Activated T-cell treated with anti-CD3 and anti-CD28 coated beads, Interleukin-2, amount 50 U/mL, for 72 hours (primary cell): ENCODE measurements at places on chromosomes 12 and 14. TPM values are rescaled to one million over a fixed set of nuclear protein-coding genes. Genes with fewer than 3 reads are reported as not detected.

- no peak overlapping the region for H3K27ac ChIP-seq
- H3K4me3 ChIP-seq, result no peak overlapping the region
- DNase-seq, result no peak
- H3K27me3 ChIP-seq, result no peaks in the 10 kb centered on the region
- H3K4me1 ChIP-seq, result no peaks in the 10 kb centered on the region
These were observed 492.9 kb upstream of the NOVA1 start for GRCh38 chr14:27090716-27091115.

DNA sequence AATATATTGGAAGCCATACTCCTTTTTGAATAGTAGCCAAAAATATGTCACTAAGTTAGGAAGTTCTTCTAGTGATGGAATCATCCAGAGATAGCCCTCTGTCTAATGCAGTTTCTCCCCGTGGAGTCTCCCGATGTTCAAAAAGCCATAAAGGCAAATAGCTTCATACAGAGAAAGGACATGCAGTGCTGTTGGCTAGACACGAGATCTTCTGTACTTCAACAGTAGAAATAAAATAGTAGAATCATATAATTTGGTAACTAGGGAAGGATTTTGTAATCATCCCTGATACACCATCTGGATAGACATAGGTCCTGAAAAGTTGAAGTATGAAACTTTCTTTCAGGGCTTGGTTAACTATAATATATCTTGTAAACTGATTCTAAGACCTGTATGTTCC, 27.6 kb downstream of the LRFN5 start:
- H3K27me3 ChIP-seq, result no peaks in the 10 kb centered on the region
- H3K4me1 ChIP-seq, result no peaks in the 10 kb centered on the region
- no peak overlapping the region for H3K4me3 ChIP-seq
- no peaks in the 10 kb centered on the region for H3K36me3 ChIP-seq

- H3K4me3 ChIP-seq, result no peak overlapping the region
- no peaks in the 10 kb centered on the region for H3K4me1 ChIP-seq
- no peak overlapping the region for H3K27ac ChIP-seq
These were observed 107.2 kb downstream of the DERA start for GRCh38 chr12:16018306-16018705.

- no peak overlapping the region for H3K27ac ChIP-seq
- no peaks in the 10 kb centered on the region for H3K36me3 ChIP-seq
- H3K27me3 ChIP-seq, result peaks cover 6% of the 10 kb centered on the region
- H3K4me1 ChIP-seq, result no peaks in the 10 kb centered on the region
- H3K4me3 ChIP-seq, result no peak overlapping the region
- peak; percentile 33 for DNase-seq
These were observed 10.6 kb downstream of the AHNAK2 start for GRCh38 chr14:104967386-104968152.

The GLIPR1 gene
- 10.0 TPM for total RNA-seq

The MUCL1 gene
- not detected for total RNA-seq

The COX6A1 gene
- 282 TPM for total RNA-seq

The LRR1 gene
- total RNA-seq, result 53.1 TPM

The PLD4 gene
- 0.30 TPM for total RNA-seq
